ENCODE measurements at places on chromosomes 2 and 18.

DNA sequence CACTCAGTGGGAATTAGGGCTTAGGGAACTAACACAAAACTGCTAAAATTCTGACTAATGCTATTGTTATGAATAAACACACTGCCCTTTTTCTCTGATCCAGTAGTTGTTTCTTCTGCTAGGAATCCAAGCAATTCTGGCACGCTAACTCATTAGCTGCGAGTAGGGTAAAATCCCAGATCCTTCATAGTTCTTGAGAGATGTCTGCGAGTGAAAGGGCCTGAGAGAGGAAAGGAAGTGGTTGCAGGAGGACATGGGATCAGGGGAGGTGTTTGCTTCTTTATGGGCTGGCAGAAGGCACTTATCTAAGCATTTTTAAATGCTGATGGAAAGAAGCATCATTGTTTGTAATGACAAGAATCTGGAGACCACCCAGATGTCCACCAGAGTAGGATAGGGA is 9.4 kb downstream of the MAP3K19 start:
- no peak for DNase-seq

- no peak for DNase-seq
These were observed 12.6 kb upstream of the TMEM37 start for GRCh38 chr2:119419065-119419464.

DNA sequence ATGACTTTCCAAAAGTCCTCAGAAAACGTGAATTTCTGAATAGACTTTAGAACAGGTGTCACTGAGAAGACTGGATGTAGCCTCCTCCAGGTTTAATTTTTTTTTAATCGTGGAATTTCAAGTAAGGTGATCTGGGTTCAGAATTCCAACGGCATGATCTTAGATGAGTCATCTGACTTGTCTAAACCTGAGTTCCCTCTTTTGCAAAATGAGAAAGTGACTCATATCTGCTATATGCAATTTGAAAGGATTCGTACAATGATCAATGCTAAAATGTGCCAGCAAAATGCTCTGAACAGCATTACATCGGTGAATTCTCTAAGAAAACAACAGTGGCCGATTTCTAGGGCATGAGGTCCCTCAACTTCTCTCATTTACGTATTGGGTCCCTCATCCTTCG is 69.1 kb upstream of the ZNF516 start:
- peak; percentile 45 for DNase-seq

GRCh38 chr2:240622060-240622411 is 3.2 kb upstream of the GPR35 start:
- DNase-seq, result no peak

Measured in fibroblast of skin of scalp (primary cell).